ENCODE measurements at places on chromosomes 6 and 20. TPM values are rescaled to one million over a fixed set of nuclear protein-coding genes. Genes with fewer than 3 reads are reported as not detected.

Gene DLK2
- total RNA-seq, result 2.1 TPM

Gene LY6G6C
- not detected for total RNA-seq

Gene NOTCH4
- total RNA-seq, result 0.48 TPM

Gene DEFB124
- not detected for total RNA-seq

Gene SIM1
- total RNA-seq, result not detected

Gene LY6G6D
- total RNA-seq, result not detected

Gene PRICKLE4
- total RNA-seq, result not detected

Gene GJA1
- total RNA-seq, result not detected

Gene PRSS16
- total RNA-seq, result 0.55 TPM

Gene PTCRA
- total RNA-seq, result not detected

Gene TTK
- total RNA-seq, result 26.2 TPM

Gene PACRG
- not detected for total RNA-seq

Gene B3GAT2
- not detected for total RNA-seq

Gene SYTL3
- total RNA-seq, result 232 TPM

Gene SLC17A4
- not detected for total RNA-seq

Gene ARMC12
- total RNA-seq, result 0.89 TPM

Gene SNAI1
- 1.3 TPM for total RNA-seq

Gene BNIP5
- not detected for total RNA-seq

Gene OXT
- not detected for total RNA-seq

Gene RIMS1
- not detected for total RNA-seq

Gene TUBB1
- not detected for total RNA-seq

Gene GSTA2
- total RNA-seq, result not detected

Gene ADAM33
- not detected for total RNA-seq

Gene PPP1R16B
- 109 TPM for total RNA-seq

Gene UNC93A
- not detected for total RNA-seq

Gene CCN5
- not detected for total RNA-seq

Gene ZSCAN23
- total RNA-seq, result 0.50 TPM

Gene CNKSR3
- total RNA-seq, result 0.11 TPM

Gene PAK5
- not detected for total RNA-seq

Gene KCNS1
- 0.21 TPM for total RNA-seq

Gene GRM1
- total RNA-seq, result not detected

Gene WTAP
- 110 TPM for total RNA-seq

Gene PPIL6
- not detected for total RNA-seq

Gene C6orf15
- not detected for total RNA-seq
